ENCODE measurements at places on chromosomes 7 and 10.

DNA sequence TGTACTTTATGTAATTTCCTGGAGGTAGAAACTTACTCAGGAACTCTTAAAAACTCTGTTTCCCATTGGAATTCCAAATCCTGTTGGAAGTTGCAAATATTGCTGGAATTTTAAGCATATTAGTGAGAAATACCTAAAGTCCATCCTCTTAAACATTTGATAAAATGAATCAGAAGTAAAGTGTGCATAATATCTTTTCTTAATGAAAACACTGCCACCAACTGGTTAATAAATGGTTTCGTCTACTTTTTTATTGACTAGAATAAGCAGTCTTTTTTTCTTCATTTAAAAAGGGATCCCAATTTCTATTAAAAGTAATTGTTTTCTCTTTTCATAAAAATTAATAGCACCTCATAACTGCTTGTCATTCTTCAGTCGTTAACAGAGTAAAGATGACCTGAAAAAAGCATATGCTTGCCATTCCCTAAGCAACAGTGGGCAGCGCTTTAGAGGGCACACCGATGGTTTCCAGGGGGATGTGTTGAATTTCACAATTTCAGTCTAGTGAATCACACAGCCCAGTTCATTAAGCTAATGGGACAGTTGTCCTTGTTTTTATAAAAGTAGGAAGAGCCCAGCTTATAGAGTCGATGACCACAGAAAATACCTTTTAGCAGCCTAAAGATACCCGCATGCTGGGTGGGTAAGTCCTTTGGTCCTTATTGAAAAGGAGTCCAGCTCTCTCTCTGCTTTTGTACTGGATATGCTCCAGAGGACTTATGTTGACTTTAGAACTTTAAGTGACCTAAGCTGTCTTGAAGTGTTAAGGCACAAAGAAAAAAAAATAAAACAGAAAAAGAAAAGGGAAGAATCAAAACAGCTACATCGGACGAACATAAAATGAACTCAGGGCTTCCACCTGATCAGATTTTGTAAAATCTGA is 28.5 kb downstream of the NPS start:
- no peak for DNase-seq

- no peak for DNase-seq
Measured at GRCh38 chr7:70178211-70178610, 579.9 kb downstream of the AUTS2 start.

DNA sequence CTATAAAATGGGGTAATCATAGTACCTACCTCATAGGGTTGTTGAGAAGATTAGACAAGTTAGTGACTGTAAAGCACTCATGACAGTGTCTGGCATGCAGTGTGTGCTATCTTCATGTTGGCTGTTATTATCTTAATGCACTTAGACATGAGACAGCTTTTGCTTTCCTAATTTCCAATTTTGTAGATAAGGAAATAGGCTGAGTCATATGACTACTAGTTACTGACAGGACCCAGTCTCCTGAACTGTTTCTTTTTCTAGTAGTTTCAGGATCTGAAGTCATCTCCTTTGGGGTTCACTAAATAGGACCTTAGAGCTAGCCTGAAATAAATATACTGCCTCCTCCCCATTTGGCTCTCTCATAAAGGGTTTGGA is 74.2 kb downstream of the SNX10 start:
- DNase-seq: no peak

GRCh38 chr7:43538404-43538771 is 44.5 kb upstream of the STK17A start:
- DNase-seq: no peak

DNA sequence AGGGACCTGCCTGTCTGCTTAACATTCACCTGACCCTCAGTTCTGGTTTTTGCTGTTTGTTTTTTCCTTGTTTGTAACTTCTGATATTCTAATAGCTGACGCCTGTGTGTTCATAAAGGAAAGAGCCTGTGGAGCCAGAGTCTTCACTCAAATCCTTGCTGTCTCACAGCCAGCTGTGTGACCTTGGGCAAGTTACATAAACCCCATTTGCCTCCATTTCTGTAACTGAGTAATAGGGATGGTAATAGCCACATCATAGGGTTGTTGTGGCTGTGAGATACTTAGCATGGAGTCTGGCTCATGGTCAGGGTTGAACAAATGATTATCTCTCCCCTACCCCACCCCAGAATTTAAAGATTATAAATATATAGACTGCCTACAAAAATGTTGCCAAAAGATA is 27.0 kb downstream of the WBP1L start:
- DNase-seq: no peak

DNA sequence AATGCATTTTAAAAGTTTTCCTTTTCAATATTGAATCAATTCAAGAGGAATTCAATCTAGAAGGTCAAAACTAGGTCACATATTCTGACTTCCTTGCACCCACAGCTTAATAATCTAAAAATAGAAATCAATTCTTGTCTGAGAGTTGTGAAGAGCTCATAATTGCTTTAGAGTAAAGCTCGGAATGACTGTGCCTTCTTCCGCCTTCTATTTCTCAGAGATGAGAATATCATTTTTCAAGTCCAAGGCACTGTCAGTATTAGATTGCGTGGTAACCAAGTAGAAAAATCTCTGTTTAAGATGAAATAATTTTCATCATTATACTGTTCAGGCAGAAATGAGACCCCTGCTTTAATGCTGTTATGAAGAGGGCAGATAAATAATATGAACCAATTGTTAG is 272.2 kb upstream of the NFE2L3 start:
- no peak for DNase-seq

DNA sequence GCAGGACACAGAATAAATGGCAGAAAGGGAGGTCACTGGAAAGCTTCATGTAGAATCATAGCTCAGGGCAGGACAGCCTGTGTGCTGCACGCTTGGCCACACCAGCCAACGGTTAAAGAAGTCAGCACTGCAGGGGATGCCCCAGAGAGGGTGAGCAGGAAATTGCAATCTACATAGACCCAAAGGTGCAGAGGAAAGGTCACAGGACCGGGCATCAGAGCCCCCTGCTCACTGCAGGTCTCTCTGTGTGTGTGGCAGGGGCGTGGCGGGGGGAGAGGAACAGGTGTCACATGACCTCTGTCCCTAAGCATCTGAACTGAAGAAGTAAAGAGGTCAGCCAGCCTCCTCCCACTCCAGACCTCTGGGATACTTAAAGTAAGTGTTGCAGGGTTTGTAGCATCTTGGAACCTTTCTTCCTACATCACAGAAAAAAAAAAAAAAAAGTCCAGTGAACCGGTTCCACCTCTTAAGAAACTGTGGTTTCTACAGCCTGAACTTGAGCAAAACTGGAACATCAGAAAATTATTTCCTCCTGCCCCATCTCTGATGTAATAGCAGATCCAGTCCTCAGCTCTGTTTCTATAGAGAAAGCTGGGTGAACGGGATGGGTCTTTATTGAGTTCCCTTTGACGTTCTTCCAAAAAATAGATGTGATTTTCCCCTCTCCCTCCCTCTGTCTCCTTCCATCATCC is 64.3 kb downstream of the RGS10 start:
- DNase-seq: no peak

DNA sequence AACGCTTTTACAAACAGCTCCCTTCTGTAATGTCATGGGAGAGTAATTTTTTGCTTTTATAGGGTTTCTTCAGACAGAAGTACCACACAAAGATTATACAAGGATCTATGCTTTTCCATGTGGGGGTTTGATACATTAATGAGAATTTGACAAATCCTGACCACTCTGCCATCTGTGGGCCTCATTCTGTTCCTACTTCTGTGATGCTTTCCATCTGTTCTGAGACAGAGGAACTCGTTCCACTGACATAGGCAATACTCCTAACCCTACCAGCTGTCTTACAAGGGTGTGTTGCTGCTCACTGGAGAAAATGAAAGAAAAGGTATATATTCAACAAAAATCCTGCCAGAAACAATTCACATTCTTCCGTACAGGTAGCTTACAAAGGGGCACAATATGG is 59.4 kb upstream of the NAMPT start:
- DNase-seq: no peak

DNA sequence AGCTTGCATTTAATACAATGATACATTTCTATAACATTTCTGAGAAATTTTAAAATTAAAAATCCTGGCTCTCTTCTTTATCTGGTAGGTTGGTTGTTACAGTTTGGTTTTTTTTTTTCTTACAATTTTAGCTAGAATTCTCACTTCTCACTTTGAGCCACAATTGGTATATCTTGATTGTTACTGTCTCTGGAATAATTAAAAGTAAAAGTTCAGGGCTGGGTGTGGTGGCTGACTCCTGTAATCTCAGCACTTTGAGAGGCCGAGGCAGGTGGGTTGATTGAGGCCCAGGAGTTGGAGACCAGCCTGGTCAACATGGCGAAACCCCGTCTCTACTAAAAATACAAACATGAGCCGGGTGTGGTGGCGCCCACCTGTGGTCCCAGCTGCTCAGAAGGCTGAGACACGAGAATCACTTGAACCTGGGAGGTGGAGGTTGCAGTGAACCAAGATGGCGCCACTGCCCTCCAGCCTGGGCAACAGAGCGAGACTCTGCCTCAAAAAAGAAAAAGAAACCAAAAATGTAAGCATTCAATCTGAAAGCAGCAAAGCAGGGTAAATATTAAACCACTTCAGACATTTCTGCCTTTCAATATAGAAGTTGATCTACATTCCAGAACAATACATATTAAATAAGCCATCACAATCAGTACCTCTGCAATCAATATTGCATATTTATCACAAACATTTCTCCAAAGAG is 88.6 kb upstream of the PFKP start:
- no peak for DNase-seq

GRCh38 chr7:45658716-45659495 is 84.7 kb downstream of the ADCY1 start:
- DNase-seq: no peak

DNA sequence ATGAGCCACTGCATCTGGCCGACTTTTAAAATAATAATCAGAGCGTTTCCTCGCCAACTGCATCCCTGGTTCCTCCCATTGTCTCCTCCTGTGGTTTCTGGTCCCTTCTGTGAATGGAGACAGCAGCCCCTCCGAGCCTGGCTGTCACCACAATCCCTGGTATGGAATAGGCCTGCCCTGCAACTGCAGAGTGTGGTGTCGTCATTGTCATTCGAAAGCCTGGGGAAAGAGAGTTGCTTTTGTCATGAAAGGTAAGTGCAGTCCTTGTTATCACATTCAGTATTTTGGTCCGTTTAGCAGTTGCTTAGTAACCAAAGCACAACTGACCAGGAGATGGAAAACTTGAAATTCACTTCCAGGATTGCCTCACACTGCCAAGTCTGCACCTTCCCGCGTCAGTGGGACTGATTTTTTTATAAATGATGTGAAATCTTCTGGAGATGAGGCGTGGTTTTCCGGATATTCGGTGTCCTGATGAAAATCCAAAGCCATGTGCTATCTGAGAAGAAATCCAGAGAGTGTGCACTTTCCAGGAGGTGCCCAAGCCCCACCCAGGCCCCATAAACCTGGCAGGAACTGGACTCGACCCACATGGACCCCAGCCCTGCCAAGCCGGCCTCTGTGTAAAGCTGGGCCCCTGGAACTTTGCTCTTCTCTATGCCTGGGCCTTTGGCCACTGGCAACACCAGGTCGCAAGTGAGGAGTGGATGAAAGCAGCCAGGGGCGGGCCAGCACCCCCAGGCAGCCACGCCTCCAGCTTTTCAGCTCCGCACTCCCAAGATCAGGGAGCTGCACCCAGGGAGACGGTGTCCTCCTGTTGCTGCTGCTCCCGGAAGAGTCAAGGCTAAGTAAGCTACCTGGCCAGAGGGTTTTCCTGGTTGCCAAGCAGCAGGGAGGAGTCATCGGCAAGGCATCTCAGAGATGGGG is 133.7 kb upstream of the SH2B2 start:
- no peak for DNase-seq

- no peak for DNase-seq
Measured at GRCh38 chr7:111409714-111410422, 152.4 kb downstream of the IMMP2L start.

- no peak for DNase-seq
Measured at GRCh38 chr7:146090023-146090645, 26.5 kb upstream of the CNTNAP2 start.

GRCh38 chr10:87913156-87913921 is 49.9 kb downstream of the PTEN start:
- no peak for DNase-seq

- DNase-seq: no peak
Measured at GRCh38 chr10:58352956-58353610, 18.3 kb downstream of the UBE2D1 start.

- no peak for DNase-seq
Measured at GRCh38 chr7:13991791-13992595, 2.5 kb upstream of the ETV1 start.

DNA sequence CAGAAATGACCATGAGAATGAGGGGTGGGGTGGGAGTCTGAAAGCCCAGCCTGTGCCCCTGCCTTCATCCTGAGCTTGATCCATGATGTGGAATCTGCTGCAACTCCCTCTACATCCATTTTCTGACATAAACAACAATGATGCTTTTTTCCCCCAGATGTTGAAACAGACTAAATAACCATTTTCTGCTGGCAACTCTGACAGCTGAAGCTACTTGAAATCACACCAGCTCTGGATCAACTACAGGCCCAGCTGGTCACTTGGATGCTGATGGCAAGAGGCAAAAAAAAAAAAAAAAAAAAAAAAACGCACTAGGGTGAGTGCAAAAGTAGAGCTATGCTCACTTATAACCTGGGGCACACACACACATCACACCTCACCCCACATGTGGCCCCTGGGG is 74.2 kb downstream of the FAM107B start:
- DNase-seq: no peak

GRCh38 chr7:151795168-151795811 is 81.6 kb downstream of the PRKAG2 start:
- DNase-seq: no peak

DNA sequence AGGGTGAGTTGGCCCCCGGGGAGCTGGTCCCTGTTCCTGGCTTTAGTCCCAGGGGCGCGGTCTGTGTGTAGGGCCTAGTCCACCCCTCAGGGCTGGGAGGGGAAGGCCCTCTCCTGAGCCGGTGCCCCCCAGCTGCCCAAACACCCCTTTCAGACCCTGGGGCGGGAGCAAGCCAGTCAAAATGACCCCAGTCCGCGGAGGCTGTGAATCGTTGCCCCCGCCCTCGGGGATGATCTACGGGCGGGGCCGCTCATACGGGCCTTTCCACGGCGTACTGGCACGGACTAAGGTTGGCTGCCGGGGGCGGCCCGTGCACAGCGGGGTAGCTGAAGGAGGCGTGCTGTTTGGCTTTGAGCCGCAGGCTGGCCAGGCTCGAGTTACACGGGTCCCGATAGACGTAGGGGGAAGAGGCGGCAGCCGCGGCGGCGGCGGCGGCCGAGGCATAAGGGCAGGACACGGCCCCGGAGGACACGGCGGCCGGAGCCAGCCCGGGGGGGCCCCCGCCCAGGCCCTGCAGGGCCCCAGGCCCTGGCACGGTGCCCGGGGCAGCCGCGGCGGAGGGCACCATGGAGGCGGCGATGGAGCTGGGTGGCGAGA is 4.3 kb downstream of the ELOVL3 start:
- DNase-seq: no peak

GRCh38 chr10:23081891-23082290 is 13.5 kb upstream of the MSRB2 start:
- no peak for DNase-seq

Measured in activated T-helper 1 cell treated with anti-CD3 and anti-CD28 coated beads, Interleukin-2, amount 50 U/mL, for 16 hours (primary cell).